ENCODE measurements at places on chromosomes 13 and 19.

DNA sequence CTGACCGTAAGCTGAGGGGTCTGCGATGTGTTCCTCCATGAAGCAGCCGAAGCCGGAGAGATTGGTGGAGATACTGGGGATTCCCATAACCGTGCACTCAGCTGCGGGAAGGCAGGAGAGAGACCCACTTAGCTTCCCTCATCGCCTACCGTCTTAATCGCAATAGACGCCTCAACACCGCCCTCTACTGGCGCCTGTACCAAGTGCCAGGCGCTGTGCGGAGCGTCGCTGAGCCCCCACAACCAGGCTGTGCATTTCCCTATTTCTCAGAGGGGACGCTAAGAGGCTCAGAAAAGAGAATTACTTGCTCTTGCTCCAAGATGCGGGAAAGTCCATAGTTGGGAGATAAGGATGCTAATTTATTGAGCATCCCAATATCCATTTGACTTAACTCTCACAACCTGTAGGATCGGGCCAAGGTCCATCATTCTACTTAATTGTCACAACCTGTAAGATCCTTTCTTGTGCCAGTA is 5.8 kb downstream of the FTL start:
- DNase-seq: peak; percentile 69

- DNase-seq: no peak
Measured at GRCh38 chr19:49335784-49336481, 727 bp downstream of the CD37 start.

- no peak for DNase-seq
Measured at GRCh38 chr19:55283548-55284377, at the start of gene BRSK1. BRSK1 (plus strand) TSS chr19:55283997; CDS start chr19:55284443, 446 bp downstream.

DNA sequence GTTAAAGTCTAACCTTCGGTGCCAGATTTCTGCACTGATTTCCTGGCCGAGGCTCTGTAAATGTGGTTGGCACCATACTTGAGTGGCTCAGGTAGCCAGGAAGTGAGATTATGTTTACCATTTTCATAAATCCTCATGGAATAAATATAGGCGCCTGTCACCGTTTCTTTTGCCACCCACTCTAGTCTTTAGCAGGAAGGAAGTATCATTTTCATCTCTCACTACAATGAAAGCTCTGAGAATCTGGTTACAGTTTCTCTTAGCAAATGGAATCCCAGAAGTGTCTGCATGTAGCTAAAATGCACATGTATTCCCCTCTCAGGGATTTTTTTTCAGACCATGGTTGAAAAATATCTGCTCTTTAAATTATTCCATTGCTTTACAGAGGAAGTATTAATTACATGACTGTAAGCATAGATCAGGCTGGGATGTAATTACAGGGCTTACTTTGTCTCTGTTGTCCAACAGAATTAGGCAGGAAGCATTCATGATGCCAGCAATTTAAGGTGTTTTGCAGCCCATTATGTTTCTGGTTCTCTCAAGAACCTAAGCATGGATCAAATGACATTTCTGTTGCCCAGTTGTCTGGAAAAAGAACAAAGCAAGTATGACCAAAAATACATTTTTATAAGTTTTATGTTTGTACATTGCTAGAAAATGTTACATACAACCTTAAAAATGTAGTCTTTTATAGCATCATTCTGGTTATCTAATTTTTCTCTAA is 221.7 kb upstream of the SPRY2 start:
- no peak for DNase-seq

DNA sequence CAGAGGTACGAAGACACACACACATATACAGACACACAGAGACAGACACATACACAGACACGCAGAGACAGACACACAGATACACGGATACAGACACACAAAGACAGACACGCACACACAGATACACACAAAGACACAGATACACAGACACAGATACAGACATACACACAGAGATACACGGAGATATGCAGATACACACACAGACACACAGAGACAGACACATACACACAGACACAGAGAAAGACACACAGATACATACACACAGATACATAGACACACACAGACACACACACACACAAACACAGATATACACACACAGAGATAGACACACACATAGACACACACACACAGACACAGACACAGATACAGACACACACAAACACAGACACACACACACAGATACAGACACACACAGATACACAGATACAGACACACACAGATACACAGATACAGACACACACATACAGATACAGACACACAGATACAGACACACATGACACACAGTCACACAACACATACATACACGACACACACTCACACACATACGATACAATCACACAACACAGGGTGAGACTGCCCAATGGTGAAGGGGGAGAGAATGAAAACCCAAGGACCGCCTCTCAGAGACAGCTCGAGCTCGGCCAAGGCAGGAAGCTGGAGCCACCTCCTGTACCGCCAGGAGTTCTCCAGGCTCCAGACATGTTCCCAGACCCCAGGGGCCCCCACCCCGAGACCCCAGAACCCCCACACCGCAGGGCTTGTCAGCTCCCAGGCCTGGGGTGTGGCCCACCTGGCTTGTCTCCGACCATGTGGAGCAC is 8.8 kb upstream of the CCER2 start:
- no peak for DNase-seq

DNA sequence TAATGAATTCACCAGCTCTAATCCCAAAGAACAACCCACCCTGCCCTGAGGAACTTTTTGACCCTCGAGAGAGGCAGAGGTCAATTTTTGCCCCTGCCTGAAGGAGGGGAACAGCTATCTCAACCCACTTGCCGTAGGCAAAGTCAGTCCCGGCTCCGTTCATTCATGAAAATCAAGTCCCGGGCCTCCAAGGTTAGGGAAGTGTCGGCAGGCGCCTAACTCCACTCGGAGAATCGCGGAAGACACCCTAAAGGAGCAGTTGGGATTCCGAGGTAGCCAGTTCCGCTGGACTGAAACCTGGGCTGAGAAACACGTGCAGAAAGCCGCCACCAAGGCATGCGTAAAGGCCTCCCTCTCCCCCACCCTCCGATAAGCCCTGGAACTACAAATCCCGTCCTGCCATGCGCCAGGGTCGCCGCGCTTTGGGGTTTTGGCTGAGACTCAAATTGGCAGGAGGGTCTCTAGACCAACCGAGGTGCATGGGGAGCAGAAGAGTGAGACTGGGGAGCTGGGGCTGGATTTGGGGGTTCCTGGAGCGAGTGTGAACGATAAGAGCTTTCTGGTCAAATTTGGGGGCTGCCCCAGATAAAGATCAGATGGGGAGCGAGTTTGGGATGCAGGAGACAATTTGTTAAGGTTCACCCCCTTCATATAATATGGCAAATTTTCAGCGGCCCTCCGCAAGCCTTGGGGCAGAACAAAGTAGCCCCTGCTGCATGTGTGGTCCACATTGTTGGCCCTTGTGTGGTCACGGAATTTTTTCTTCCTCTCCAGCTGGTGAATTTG is at the start of gene TNPO2:
Gene TNPO2 (minus strand): TSS at position 292 of the 786 bp plus-strand sequence. CDS start 2,955 bp downstream, outside the sequence.
- DNase-seq: peak; percentile 35

- no peak for DNase-seq
Measured at GRCh38 chr19:42130254-42130573, 2.0 kb downstream of the POU2F2 start.

DNA sequence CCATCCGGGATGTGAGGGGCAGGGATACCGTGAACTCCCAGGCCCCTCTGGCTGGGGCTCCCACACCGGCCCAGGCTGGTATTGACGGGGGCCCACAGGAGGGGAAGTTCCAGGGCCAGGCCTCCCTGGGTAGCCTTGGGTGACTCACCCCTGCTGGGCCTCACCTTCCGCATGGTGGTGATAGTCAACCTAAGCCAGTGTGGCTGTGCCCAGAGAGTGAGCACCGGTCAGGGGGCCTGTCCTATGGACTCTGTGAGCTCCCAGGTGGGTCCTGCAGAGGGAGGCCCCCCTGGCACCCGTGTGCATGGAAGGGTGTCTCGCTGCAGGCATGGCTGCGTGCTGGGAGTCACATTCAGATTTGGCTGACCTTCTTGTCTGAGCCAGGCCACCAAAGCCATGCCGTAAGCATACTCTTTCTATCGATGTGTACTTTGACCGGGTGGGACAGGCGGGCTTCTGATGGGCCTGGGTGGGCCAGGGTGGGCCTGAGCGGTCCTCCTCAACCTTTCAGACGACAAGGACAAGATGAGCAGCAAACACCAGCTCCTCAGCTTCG is 27.6 kb downstream of the DHX34 start:
- DNase-seq: no peak

- no peak for DNase-seq
Measured at GRCh38 chr13:113052971-113053370, 52.6 kb upstream of the F7 start.

- DNase-seq: no peak
Measured at GRCh38 chr13:19960653-19960976, 2.1 kb downstream of the ZMYM2 start.

All from activated naive CD4-positive, alpha-beta T cell (primary cell).